ENCODE measurements at places on chromosomes 1 and 21.

GRCh38 chr1:194445244-194445643, 1258.8 kb upstream of the B3GALT2 start:
- DNase-seq, result no peak

GRCh38 chr1:230578616-230579015, 63.7 kb upstream of the COG2 start:
- no peak for DNase-seq

GRCh38 chr1:163083690-163084089, 14.5 kb downstream of the RGS4 start:
- DNase-seq, result no peak

DNA sequence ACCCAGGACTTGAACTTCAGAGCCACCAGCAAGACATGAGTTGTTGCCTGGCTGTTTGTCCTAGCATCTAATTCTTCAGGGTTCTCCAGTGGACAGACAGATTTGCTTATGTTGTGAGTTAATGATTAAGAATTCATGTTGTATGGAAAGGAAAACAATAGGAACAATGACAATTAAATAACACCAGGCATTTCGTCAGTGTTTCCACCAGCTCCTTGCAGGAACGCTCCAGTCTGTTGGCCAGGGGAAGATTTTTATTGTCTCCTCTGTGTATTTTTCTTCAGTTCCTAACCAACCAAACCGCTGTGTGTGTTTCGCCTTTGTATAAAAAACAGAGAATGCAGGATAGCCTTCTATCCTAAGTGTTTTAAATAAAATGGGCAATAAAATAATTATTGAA, 64.4 kb upstream of the PTGFR start:
- no peak for DNase-seq

DNA sequence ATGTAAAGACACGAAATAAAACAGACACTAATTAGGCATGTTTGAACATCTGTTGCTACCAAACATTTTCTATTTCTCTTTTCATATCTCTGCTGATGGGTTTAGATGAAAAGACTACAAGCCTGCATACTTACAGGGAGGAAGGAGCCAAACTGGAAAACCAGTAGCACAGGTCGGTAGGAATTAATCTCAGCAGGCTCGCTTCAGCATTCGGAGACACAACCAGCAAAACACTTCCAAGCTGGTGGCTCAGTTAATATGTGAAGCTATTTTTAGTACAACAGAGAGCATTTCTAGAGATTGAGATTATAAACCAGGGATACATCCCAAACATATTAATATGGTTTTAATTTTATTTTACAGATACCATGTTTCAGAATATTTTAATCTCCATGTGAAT, 300.9 kb upstream of the GREM2 start:
- DNase-seq, result no peak
